ENCODE measurements at places on chromosomes 12 and 14.

- H3K27ac ChIP-seq = no peak overlapping the region
- no peaks in the 10 kb centered on the region for H3K27me3 ChIP-seq
- no peaks in the 10 kb centered on the region for H3K4me1 ChIP-seq
These were observed 1.2 kb upstream of the OAS2 start for GRCh38 chr12:112977139-112977538.

DNA sequence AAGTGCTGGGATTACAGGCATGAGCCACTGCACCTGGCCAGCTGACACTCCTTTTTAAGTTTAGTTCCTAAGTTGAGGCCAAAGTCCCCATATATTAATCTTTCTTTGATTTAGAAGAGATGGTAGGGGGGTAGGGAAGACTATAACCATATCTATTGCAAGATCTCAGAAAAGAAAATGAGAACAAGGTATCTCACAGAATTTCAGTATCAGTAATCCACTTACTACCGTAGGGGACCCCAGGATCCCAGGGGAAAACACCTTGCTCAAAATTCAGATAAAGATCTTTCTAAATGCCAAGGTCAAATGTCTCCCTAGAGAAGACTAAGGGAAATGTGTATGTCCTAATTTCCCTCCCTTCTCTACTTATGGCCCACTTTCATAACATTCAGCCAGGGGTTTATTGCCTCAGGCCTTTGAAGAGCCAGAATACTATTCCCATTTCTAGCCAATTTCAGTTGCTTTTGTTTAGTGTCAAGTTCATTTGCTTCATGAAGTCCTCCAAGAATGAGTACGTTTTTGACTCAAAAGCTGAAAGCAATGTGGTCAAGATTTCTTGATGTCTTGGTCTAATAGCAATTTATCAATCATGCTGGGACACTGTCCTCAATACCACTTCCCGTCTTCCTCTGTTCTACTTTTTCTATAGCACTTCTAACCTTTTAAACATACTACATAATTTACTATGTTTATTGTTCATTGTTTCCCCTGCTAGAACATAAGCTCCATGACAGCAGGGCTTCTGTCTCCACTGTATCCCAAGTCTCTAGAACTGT, 86.3 kb downstream of the DCAF5 start:
- no peak overlapping the region for H3K4me3 ChIP-seq
- DNase-seq = no peak
- H3K27me3 ChIP-seq = no peaks in the 10 kb centered on the region
- H3K4me1 ChIP-seq = no peaks in the 10 kb centered on the region
- no peaks in the 10 kb centered on the region for H3K36me3 ChIP-seq

GRCh38 chr12:97274386-97274785, 188.2 kb upstream of the RMST start:
- DNase-seq = no peak
- H3K27me3 ChIP-seq = no peaks in the 10 kb centered on the region
- H3K36me3 ChIP-seq = no peaks in the 10 kb centered on the region
- H3K4me3 ChIP-seq = no peak overlapping the region
- no peak overlapping the region for H3K27ac ChIP-seq
- H3K4me1 ChIP-seq = peaks cover 8% of the 10 kb centered on the region

DNA sequence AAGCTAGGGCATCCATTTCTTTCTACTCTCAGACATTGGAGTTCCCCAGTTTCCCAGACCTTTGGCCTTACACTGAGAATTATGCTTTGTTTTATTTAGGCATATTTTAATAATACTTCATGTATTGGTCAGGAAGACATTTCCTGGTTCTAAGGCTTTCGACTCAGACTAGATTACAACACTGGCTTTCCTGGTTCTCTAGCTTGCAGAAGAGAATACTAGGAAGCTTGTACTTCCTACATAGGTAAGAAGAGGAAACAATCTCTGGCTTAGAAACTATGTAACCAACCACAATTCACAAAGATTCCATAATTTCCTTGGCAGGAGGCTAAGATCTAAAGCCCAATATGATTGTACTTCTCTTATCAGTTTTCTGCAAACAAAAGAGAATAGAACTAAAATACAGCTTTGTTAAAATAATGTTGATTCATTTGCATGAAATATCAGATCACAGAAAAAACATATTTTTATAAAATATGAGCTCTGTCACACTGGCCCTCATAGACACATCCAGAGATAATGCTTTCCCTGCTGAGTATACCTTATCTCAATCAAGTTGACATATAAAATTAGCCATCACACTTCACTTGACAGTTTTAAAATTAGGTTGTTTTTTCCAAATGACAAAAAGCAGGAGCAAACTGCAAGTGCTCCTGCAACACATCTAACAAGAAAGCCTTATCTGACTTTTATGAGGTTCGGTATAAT, 30.5 kb downstream of the CLEC2D start:
- H3K4me1 ChIP-seq = no peaks in the 10 kb centered on the region
- H3K36me3 ChIP-seq = no peaks in the 10 kb centered on the region
- H3K27ac ChIP-seq = no peak overlapping the region
- DNase-seq = no peak

DNA sequence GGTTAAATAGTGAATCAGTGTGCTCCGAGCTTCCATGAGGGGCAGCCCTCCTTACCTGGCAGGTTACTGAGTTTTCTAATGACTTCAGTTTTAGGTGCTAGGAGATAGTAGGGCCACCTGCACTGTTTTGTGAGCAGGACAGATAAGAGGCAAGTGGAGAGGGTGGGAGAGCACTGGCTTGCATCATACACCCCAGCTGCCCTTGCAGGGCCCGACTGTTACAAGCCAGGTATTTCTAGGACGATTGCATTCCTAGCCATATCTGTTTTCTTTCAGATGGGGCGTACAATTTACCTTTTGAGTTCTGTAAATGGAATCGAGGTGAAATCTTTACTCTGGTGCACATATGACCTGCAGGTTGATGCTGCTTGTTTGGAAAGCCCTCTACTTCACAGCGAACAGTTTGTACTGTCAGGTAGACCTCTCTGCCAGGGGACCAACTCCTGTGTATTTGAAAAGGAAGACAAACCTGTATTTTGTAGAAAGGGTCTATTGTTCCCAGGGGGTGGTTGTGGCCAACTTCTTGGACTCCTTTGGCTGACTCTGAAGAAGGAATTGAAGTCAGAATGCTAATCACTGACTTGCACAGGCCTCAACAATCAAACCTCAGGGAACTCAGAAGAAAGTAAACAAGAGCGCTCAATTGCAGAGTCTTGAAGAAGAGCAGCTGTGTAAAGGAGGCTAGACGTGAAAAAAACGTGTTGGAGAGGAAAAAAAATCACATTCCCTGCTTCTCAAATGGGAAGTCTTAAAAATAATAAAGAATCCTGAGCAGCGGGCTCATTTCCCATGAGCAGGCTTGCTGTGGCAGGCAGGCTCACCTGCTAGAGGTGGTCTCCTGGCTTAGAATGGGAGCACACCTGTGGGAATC, 57.3 kb downstream of the ETV6 start:
- DNase-seq = no peak
- no peak overlapping the region for H3K4me3 ChIP-seq
- H3K27me3 ChIP-seq = no peaks in the 10 kb centered on the region

DNA sequence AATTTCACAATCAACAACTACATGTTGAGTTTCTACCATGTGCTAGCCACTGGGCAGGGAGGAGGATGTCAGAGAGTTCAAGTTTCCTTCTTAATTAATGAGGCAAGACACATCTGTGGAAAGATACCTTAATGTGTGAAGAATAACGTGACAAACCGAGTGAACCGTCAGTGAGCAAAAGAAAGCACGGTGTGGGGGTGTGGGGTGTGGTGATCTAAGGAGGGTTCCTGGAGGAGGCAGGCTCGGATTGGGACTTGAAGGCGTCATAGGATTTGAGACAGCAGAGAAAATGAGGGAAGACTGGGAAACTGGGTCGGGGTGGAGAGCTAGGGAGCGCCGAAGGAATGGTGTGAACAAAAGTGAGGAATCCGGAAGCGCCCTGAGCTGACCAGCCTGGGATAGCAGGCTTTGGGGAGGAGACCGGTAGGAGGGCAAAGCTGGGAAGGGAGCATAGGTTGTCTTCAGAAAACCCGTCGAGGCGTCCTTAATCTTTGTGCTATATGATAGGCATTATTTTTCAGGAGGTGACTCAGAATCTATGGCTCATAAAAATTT, 22.3 kb downstream of the GALNT8 start:
- H3K27me3 ChIP-seq = no peaks in the 10 kb centered on the region
- H3K27ac ChIP-seq = no peak overlapping the region
- H3K4me3 ChIP-seq = no peak overlapping the region
- peak; percentile 72 for DNase-seq
- H3K4me1 ChIP-seq = no peaks in the 10 kb centered on the region
- no peaks in the 10 kb centered on the region for H3K36me3 ChIP-seq

DNA sequence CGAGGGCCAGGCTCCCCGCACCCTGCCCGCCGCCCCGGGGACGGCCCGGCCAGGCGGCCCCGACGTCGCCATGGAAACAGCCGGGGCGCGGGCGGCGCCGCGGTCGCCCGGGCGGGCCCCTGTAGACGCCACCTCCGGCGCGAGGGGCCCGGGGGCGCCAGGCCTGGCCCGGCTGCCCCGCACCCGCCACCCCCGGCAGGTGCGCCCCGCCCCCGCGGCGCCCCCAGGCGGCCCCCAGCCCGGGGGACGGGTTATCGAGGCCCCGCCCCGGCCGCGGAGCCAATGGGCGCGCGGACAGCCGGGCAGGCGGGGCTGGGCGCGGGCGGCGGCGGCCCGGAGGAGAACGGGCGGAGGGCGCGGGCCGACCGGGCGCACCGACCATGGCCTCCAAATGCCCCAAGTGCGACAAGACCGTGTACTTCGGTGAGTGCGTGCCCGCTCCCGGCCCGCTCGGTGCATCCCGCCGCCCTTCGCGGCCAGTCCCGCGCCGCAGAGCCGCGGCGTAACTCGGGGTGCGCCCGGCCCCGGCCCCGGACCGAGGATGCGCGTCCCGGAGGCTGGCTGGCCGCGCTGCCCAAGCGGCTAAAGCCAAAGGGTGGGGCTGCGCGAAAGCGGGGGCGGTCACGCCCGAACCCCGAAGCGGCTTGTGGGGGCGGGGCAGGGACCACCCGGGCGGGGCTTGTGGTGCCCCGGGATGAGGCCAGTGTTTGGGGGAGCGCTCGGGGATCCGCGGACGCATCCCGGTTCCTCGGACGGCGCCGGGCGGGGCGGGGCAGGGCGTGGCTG, at the start of gene CRIP2:
Gene CRIP2 (plus strand): TSS at position 339 of the 786 bp plus-strand sequence. CDS start 42 bp downstream, at position 381.
- H3K27ac ChIP-seq = peak within 1 kb of the TSS; percentile 45
- H3K36me3 ChIP-seq = no peaks in the 10 kb centered on the region
- peak; percentile 54 for DNase-seq
- peaks cover 4% of the 10 kb centered on the region for H3K4me1 ChIP-seq
- peak within 1 kb of the TSS; percentile 53 for H3K4me3 ChIP-seq

DNA sequence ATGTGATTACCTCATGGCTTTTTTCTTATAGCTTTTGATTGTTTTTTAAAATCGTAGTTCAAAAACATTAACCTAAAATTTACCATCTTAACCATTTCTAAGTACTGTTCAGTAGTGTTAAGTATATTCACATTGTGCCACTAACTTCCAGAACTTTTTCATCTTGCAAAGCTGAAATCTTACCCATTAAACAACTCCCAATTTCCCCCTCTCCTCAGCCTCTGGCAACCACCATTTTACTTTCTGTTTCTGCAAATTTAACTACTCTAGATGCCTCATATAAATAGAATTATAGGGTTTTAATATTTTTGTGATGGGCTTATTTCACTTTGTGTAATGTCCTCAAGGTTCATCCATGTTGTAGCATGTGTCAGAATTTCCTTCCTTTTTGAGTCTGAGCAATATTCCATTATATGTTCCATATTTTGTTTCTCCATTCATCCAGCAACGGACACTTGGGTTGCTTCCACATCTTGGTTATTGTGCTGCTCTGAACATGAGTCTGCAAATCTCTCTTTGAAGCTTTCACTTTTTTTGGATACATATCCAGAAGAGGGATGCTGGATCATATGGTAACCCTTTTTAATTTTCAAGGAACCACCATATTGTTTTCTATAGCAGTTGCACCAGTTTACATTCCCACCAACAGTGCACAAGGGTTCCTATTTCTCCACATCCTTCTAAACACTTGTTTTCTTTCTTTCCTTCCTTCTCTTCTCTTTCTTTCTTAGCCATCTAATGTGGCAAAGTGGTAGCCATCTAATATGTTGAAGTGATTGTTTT, 5.0 kb downstream of the HIF1A start:
- peaks cover 3% of the 10 kb centered on the region for H3K4me1 ChIP-seq
- H3K4me3 ChIP-seq = no peak overlapping the region
- DNase-seq = no peak
- H3K27me3 ChIP-seq = no peaks in the 10 kb centered on the region
- H3K27ac ChIP-seq = no peak overlapping the region

DNA sequence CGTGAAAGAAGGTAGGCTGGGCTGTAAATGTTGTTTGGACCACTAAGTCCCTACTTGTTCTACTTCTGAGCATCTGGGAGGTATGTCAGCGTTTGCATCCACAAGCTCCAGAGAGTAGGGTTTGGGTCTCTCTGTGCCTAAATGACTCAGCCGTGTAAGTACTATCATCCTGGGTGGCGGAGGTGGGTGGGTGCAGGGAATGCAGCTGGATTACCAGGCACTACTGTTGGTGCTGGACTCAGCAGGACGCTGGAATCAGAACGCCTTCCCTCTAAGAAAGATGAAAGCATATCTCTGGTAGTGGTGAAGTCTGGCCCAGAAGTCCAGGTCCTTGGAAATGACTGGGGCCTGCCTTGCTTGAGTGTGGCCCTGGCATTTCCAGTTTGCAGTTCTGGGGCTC, 289.7 kb downstream of the PCNX1 start:
- H3K27me3 ChIP-seq = no peaks in the 10 kb centered on the region

DNA sequence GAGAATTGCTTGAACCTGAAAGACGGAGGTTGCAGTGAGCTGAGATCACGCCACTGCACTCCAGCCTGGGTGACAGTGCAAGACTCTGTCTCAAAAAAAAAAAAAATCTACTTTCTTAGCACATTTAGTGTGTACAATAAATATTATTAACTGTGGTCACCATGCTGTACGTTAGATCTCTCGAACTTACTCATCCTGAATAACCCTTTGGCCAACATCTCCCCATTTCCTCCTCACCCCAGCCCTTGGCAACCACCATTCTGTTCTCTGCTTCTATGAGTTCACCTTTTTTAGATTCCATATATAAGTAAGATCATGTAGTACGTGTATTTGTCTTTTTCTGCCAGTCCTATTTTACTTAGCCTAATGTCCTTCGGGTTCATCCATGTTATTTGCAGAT, 13.4 kb downstream of the FUT8 start:
- no peaks in the 10 kb centered on the region for H3K27me3 ChIP-seq
- no peaks in the 10 kb centered on the region for H3K36me3 ChIP-seq
- no peak for DNase-seq
- H3K4me1 ChIP-seq = no peaks in the 10 kb centered on the region
- H3K27ac ChIP-seq = no peak overlapping the region
- H3K4me3 ChIP-seq = no peak overlapping the region

GRCh38 chr12:84727961-84728360, 184.6 kb downstream of the SLC6A15 start:
- peaks cover 3% of the 10 kb centered on the region for H3K4me1 ChIP-seq
- no peaks in the 10 kb centered on the region for H3K27me3 ChIP-seq

GRCh38 chr12:113852264-113852663, 113.9 kb downstream of the RBM19 start:
- H3K4me3 ChIP-seq = no peak overlapping the region
- no peak overlapping the region for H3K27ac ChIP-seq
- no peaks in the 10 kb centered on the region for H3K4me1 ChIP-seq
- no peak for DNase-seq

GRCh38 chr14:98909251-98909944, 362.6 kb downstream of the BCL11B start:
- H3K27me3 ChIP-seq = no peaks in the 10 kb centered on the region
- H3K36me3 ChIP-seq = no peaks in the 10 kb centered on the region
- no peak overlapping the region for H3K27ac ChIP-seq
- H3K4me3 ChIP-seq = no peak overlapping the region

All from mesendoderm (in vitro differentiated cells).